ENCODE measurements at places on chromosomes 11 and 22.
A peak's percentile ranks its signal among the peaks of the same experiment; 100 is the strongest.

GRCh38 chr11:57348636-57349313 is 10.6 kb downstream of the P2RX3 start:
- no peak for DNase-seq

DNA sequence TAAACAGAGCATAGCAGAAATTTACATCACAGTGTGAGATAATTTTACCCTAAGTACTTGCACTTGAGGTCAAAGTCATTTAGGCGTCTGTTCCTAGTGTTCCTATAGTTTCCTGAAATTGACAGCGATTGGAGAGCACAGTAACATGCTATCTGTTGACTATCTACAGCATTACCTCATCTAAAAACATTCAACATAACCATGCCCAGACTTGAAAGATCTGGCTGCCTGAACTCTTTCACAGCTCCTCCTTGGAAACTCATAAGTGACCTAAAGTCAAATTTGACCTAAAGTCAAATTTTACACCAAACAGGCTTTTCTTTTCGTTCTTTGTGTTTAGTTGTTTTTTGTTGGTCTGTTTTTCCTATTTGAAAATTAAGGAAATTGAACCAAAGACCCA is 233.8 kb upstream of the UBASH3B start:
- DNase-seq = no peak

- DNase-seq = no peak
Measured at GRCh38 chr11:70525006-70525405, 126.7 kb downstream of the CTTN start.

GRCh38 chr11:88535916-88536547 is 198.5 kb upstream of the CTSC start:
- DNase-seq = no peak

DNA sequence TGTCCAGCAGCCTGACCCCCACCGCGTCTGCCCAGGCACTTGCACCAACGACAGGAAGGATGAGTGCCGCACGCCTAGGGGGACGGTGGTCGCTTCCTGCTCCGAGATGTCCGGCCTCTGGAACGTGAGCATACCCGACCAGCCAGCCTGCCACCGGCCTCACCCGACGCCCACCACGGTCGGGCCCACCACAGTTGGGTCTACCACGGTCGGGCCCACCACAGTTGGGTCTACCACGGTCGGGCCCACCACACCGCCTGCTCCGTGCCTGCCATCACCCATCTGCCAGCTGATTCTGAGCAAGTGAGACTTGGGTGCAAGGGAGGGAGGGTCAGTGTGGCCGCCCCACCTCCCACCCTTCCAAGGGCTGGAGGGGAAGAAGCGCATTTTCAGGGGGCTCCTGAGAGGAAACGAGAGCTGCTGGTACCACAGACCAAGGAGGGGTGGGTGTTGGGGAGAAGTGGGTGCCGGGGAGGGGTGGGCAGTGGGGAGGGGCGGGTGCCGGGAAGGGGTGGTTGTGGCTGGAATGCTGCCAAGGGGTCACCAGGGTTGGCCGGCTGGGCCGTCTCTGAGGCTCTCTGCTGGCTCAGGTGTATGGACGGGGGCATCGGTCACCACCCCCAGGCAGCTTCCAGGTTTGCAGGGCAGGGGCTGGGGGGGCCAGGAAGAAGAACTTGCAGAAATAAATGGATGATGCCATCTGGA is 27.7 kb upstream of the MUC5B start:
- DNase-seq = no peak

- DNase-seq = no peak
Measured at GRCh38 chr22:49300241-49300640, 527.4 kb downstream of the BRD1 start.

GRCh38 chr22:17785185-17786184 is 11.2 kb upstream of the BID start:
- DNase-seq = peak; percentile 71

DNA sequence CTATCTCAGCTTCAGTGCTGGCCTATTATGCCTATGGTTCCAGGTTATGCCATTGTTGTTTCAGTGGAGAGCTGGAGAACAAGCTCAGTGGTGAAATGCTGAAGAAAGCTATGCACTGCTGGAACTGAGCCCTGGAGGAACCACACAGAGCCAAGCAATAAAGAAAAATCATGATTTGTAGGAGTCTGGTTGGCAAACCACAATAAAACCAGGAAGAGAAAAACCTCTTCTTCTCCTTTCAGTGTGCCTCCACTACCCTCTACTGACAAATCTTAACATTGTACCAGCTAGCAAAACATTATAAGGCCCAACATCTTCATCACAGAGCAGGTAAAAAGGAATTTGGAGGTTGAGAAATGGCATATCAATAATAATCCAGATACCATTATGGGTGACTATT is 5.3 kb downstream of the OR51F2 start:
- no peak for DNase-seq

- DNase-seq = no peak
Measured at GRCh38 chr22:46041642-46042041, 64.7 kb upstream of the WNT7B start.

GRCh38 chr22:34842630-34843029 is 223.3 kb upstream of the ISX start:
- no peak for DNase-seq

DNA sequence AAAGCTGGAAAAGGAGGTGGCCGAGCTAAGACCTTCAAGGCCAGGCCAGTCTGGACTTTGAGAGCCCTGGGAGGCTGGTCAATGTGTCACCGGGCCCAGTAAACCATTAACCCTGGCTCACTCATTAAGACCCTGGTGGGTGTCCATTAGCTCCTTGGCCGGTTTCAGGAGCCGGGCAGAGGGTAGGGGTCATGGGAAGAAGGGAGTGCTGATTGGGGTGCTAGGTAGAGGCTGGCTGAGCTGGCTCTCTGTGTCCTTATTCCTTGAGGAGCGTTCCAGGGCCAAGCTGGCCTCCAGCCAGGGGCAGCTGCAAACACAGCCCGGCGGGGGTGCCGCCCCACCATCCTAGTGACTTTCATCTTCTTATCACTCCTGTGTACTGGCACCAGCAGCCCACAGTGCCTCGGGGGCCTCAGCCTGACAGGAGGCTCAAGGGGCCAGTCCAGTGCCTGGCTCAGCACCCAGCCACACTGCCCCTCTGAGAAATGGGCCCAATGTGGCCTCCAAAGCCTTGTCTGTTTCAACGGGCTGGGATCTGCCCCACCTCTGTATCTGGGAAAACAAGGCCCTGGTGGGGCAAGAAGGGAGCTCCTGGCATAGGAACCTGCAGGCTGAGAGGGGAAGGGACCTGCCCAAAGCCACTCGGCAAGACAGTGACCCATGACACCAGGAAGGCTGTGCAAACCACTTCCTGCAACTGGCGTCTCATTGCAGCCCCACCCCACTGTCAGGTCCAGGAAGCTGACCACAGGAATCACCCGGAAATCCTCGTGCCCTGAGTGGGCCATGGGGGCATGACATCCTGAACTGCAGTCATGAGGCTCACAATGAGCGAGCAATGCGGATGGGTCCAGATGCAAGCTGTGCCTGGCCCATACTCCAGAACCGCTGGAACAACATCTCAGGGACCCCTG is 15.1 kb upstream of the RGL4 start:
- DNase-seq = no peak

GRCh38 chr22:40156001-40156516 is 21.7 kb upstream of the TNRC6B start:
- DNase-seq = no peak

DNA sequence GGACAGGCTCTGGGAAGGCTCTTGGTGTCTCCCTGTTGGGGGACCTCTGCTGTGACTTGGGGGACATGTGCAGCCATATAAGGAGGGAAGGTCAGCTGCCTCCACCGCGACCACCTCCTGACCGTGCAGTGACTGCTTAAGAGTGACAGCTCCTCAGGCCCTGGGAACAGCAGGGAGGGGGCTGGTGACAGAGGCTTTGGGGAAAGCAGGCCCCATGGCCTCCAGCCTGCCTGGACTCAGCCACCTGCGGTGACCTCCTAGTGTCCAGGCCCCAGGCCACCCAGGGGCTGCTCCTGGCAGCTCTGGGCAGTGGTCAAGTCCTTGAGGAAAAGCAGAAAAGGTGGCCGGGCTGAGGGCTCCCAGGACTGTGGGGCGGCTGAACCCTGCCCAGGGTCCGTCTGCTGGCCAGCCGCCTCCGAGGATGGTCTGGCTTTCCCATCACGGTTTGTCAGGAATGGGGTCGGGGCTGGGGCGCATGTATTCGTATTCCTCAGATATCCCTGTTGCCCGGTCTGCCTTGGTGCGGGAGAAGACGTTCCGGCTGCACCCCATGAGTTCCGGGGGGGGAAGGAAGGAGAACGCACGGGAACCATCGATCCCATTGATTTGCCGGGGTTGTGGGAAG is 96.8 kb downstream of the WNT7B start:
- no peak for DNase-seq

DNA sequence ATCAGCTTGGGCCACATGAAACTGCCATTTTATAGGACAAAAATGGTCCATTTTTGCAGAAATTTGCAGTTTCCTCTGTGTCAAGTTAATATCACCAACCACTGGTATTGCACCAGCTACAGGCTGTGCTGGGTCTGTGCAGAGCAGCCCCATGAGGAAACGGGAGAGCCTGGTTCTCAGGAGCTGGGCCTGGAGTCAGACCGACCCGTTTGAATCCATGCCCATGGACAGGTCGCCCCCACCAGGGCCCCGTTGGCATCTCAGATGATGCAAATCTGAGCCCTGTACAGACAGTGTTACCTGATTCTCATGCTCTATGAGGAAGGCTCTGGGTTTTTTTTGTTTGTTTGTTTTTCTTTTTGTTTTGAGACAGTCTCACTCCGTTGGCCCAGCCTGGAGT is 9.8 kb upstream of the SEC14L6 start:
- DNase-seq = no peak

GRCh38 chr22:28448625-28449024 is 231.0 kb downstream of the TTC28 start:
- DNase-seq = no peak

GRCh38 chr22:18000441-18001039 is 23.8 kb downstream of the MICAL3 start:
- peak; percentile 21 for DNase-seq

- no peak for DNase-seq
Measured at GRCh38 chr11:17898782-17899181, 114.1 kb downstream of the SERGEF start.

DNA sequence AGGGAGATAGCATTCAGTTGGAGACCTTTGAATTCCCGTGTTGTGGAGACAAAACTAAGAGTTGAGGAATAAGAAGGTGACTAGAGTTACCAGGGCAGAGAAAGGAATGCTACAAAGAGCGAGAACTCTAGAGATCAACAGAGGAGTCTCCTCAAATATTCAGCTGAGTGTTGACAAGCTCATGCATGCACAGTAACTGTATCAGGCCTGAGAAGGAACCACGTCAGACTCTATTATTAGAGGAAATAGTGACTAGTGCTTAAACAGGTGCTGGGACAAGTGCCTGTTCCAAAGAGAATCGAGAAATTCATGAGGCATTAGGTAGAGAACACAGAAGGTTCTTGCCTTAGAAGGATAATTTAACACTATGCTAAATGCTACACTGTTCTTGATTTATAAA is 333.8 kb upstream of the CHORDC1 start:
- no peak for DNase-seq

DNA sequence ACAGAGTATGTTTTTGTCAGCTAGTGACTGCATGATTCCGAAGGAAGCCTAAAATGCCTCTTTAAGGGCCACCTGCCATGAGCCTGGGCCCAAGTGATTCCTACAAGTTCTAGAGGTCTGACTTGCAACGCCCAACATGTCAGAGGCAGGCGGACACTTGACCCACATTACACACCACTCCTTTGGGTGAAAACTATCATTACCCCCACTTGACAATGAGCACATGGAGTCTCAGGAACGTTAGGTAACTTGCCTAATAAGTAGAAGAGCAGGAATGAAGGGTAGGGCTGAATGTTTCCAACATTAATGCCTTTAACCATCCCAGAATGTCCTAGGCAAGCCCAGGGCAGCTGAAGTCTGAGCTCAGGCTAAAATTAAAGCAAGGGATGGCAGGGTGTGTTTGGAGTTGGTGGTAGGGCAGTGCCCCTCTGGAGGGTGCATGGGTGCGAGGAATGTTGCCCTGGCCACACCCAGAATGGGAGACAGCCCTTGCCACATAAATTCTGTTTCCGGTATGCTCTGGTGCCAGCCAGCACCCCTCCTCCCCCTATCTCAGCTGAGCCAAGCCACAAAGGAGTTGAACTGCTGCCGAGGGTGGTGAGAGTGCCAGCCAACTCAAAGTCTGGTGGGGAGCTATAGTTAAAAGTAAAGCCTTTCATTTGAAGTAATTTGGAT is 2.5 kb downstream of the PLAAT2 start:
- DNase-seq = no peak

DNA sequence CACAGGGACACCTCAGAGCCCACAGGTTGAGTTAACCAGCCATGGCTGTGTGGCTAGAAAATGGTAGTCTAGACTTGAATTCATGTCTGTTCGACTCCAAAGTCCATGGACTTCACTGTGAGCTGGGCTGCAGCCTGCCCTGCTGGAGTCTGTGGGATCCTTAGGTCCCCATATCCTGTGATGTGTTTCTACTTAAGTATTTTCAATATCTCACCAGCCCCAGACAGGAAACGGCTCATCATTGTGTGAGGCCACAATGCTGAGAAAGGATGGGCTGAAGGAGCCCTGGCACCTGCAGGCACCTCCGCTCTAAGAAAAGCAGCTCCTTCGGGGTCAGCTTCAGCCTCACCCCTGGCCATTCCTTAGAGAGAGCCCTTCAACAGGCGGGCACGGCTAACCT is 93.1 kb downstream of the NAT10 start:
- DNase-seq = no peak
